Stimulated activated CD4-positive, alpha-beta T cell treated with anti-CD3 and anti-CD28 coated beads, Interleukin-1b, Interleukin-23, amount 100 ng/mL, for 1 hour (primary cell): ENCODE measurements at places on chromosomes 5 and 9.

GRCh38 chr5:132763181-132764036 is 13.6 kb downstream of the SEPTIN8 start:
- no peak for DNase-seq

DNA sequence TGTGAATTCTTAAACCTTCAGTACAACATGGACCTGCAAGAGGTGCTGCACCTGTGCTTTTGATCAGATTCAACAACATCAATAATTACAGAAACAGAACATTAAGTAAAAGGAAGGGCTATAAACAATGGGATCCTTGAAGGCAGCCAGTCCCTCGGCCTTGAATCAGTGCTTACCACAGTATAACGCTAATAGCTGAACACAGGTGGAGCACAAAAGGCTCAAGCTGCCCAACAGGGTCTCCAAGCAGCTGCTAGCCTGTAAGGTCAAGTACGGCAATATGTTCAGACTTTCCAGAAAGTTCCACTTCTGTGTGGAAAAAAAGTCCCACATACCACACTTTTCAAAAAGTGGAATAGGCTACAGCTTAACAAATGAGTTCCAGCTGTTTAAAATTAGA is 61.9 kb upstream of the ITGA1 start:
- DNase-seq = no peak

DNA sequence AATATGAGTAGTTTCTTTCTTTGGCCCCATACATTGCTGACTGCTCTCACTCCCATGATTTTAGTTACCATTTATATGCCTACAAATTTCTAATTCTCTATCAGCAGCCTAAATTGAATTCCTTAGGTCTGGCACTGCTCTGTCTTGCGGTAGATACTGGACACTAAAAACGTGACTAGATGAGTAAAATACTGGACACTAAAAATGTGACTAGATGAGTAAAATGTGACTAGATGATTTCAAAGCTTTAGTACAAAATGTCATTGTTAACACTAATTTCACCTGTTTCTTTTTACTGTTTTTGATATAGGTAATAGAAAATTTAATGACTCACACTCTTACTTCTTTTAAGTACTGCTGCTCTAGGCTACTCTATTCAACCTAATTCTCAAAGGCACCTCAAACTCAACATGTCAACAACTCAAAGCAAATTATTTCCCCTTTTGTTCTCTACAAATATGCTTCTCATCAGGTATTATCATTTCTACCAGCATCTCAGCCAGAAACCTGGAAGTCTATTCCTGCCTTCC is 31.4 kb upstream of the GOLGA1 start:
- DNase-seq = no peak

- DNase-seq = no peak
Measured at GRCh38 chr5:73394610-73395009, 54.0 kb downstream of the FOXD1 start.

- DNase-seq = no peak
Measured at GRCh38 chr5:2093859-2094615, 211.3 kb upstream of the IRX4 start.

DNA sequence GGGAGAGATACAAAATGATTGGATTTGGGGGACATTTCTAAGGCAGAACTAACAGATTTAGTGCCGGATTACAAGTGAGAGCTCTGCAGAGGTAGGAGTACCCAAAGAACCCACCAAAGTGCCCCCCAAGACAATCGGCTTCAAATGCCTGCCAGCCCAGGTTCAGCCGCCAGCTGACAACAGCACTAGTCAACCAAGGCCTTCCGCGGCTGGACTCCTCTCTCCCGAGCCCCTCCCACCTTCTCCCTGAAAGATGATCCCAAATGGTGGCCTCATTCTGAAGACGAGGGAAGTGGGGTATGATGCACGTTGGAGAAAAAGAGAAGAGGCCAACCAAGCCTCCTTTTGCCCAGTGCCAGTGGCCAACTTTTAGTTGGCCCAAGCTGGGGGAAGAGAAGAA is 210.4 kb upstream of the SLC30A5 start:
- DNase-seq = no peak

DNA sequence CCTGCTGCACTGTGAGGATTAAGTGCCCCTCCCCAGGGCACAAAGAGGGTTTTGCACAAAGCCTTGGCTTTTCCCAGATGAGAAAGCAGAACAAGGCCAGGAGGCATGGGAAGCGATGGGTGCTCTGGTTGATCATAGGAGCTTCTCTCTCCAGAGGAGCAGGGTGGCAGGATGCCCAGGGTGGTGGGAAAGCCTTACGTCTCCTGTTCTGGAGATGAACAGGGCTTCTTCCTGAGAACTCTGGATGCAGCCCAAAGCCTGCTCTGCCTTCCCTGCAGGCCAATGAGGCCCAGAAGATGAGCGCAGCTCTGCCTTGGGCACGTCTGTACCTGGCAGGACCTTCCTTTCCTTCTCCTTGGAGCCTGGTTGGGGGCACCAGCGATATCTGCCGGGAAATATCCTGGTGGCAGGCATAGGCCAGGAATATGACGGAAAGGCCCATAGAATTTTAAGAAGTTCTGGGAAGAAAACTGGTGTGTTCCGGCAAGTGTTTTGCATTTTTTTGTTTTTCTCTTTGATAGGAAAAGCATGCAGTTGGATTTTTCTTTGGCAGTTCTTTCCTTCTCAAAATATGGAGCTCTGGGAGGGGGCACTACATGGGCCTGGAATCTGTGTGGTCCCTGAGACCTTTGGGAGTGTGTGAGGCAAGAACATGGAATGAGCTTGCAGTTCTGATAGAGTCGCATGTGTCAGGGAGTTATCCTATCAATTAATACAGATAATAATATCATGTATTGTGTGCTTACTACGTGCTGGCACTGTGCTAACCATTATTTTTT is 253.2 kb upstream of the KLF4 start:
- DNase-seq = no peak

DNA sequence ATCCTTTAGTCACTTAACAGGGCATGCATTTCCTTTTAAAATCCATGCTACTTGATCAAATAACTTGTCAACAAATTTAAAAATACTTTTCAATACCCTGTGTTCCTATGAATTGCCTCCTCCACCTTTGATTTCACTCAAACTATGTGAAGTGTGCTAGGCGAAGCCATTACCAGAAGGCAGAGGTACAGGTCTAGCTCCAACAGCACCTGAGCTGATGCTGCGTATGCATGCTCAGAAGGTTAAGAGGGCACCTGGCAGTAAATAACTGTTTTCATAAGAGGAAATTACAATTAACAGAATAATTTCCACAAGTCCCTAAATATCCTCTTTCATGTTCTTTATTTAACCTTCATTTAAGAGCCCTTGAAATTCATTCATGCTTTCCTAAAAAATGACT is 251.8 kb downstream of the EFNA5 start:
- DNase-seq = no peak

DNA sequence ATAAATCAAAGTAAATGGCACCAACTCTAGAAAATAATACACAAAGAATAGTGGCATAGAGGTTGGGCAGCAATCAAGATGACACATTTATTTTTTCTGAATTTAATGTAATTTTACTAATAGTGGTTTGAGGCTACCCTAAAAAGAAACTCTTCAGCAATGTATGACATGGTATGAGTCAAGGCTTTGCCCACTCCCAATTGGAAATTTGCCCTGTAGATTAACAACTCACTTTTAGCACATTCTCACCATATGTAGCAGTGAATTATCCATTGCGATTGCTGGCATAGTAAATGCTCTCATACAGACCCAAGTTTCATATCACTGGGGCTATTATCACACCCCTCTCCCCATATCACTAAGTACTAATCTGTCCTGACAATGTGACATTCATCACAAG is 832.1 kb upstream of the ZNF608 start:
- no peak for DNase-seq

DNA sequence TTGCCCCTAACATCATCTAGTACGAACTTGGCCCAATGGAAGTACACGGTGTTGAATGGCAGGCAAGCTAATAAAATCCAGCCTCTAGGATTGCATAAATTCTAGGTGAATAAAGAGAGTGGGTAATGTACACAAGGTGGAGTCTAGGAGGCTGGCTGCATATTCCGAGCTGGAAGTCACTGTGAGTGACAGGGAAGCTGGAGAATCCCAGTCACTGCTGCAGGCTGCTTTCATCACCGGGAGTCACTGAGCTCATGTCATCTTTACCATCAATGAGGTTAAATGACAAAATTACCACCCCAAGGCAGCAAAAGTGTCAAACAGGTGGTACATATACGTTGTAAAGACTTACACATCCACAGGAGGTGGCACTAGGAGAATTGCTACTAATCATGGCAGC is 91.3 kb upstream of the HMHB1 start:
- no peak for DNase-seq

- no peak for DNase-seq
Measured at GRCh38 chr5:172442592-172442991, 11.7 kb downstream of the SH3PXD2B start.

DNA sequence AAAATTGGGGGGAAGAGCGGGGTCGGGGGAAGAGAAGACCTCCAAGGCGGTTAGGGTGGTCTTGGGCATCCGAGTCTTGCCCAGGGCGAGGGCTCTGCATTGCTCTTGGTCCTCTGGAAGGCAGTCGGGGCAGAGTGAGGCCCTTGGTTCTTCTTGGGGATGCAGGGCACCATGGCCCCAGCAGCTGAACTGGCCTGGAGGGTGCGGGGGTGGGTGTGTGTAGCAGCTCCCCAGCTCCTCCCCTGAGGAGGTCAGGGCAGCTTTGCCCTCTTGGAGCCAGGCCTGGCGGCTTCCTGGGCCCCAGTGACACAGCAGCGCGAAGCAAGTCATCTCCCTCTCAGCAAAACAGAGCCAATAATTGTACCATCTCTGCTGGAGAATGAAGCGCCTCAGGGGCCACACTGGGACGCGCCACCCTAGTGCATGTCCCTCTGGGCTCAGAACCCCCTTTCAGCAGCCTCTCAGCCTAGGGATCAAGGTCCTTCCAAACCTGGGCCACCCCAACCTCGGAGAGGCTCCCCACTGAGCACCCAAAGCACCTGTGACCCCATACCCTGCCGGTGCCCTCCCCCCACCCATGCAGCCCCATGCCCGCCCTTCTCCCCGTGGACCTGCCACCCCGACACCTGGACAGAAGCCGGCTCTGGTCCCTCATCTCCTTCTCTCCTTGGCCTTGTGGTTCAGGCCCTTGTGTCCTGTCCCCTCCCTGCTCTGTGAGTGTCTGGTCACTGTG is 10.4 kb upstream of the RXRA start:
- no peak for DNase-seq

DNA sequence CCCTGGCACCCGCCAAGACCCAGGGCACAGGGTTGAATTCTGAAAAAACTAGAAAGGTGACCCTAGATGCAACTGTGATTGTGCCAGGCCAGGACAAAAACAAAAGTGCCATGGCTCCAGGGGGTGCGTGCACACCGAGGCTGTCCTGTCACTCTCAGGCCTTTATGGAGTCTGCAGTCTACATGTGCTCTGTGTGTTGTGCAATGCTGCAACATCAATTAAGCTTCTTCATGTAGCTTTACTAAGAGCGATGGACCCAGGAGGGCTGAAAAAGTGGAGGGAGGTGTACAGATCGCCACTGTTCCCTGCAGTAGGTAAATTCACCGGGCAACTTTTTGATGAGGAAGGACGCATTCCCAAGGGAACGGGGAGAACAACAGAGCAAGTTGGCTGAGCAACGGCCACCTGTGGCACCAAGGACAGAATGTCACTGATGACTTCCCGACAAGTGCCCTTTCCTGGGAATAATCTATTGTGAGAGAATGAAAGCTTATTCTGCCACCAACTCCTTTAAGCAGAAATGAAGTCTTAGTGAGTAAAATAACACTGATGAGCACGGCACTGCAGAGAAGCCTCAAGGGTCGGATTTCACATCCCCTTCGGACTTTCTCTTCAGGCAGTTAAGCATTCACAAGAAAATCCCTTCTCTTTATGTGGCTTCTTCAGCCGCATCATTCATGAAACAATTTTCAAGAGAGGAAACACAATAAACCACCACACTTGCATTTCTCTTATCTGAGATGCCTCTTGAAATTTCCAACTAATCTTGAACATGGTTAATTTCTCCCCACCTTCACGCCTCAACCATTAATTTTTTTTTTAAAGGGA is 149.6 kb downstream of the DROSHA start:
- no peak for DNase-seq

GRCh38 chr9:121610638-121610953 is 40.8 kb upstream of the DAB2IP start:
- DNase-seq = no peak

- no peak for DNase-seq
Measured at GRCh38 chr9:77933019-77933418, 98.6 kb downstream of the GNAQ start.

- DNase-seq = no peak
Measured at GRCh38 chr5:59592101-59592500, 301.4 kb downstream of the PDE4D start.

GRCh38 chr9:137445930-137446431 is 4.8 kb upstream of the ENTPD8 start:
- no peak for DNase-seq

- no peak for DNase-seq
Measured at GRCh38 chr5:116520771-116521170, 53.9 kb downstream of the SEMA6A start.

GRCh38 chr5:146130440-146131045 is 25.2 kb upstream of the PLAC8L1 start:
- no peak for DNase-seq

GRCh38 chr5:79062436-79062835 is 7.0 kb downstream of the DMGDH start:
- DNase-seq = no peak

GRCh38 chr5:30368064-30368463 is 825.4 kb upstream of the CDH6 start:
- DNase-seq = no peak

DNA sequence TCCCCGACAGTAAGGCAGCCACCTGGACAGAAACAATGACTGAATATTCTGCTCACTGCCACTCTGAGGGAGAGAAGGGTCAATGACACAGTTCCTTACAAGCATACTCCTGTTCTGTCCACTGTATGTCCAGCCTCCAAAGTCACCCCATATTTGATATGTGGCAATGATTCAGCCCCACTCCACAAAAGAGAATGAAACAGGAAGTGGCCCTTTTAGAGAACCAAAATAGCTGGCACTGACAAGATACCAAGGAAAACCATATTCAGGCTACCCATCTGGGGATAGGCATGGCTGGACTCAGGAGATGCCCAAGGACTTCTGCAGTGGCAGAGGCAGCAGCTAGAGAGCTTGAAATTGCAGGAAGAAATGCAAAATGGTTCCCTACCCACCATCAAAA is 12.8 kb upstream of the GFRA3 start:
- DNase-seq = no peak

DNA sequence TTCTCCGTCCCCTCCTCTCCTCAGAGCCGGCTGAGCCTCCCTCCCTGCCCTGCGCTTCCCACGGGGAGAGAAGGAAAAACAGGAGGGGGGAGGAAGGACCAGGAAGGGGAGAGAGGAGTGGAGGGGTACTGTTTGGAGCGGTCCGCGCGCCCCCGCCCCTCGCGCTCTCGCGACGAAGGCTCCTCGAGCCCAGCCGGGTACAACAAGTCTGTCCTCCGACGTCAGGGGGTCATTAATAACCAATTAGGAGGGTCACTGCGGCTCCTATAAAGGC is 480 bp upstream of the PRDM12 start:
- DNase-seq = no peak
